ENCODE measurements at places on chromosomes 5 and 9.

- DNase-seq, result no peak
These were observed 91.2 kb upstream of the ERCC6L2 start for GRCh38 chr9:95784318-95784717.

GRCh38 chr5:77449981-77450380, 42.1 kb downstream of the WDR41 start:
- no peak for DNase-seq

GRCh38 chr5:11390291-11390767, 513.9 kb downstream of the CTNND2 start:
- no peak for DNase-seq

DNA sequence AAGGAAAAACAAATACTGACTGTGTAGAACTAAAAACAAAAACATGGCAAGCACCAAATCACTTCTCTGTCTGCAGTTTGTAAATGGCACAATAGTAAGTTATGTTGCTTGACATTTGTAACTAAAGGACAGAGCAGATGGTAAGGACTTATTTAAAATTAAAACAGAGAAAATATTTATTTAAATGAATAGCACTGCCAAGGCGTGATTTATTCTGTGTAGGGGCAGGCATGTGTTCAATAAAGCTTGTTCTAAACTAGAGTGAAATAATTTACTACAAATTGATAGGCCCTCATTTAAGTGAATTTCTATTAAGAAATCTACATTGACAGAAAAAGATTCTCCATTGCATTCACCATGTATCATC, 231.5 kb downstream of the CYLC2 start:
- no peak for DNase-seq
